Left ventricle myocardium inferior (tissue), 1 donor: ENCODE measurements at places on chromosomes 6 and 20. TPM values are rescaled to one million over a fixed set of nuclear protein-coding genes. Genes with fewer than 3 reads are reported as not detected.

BTNL2 gene
- not detected for total RNA-seq

DNA sequence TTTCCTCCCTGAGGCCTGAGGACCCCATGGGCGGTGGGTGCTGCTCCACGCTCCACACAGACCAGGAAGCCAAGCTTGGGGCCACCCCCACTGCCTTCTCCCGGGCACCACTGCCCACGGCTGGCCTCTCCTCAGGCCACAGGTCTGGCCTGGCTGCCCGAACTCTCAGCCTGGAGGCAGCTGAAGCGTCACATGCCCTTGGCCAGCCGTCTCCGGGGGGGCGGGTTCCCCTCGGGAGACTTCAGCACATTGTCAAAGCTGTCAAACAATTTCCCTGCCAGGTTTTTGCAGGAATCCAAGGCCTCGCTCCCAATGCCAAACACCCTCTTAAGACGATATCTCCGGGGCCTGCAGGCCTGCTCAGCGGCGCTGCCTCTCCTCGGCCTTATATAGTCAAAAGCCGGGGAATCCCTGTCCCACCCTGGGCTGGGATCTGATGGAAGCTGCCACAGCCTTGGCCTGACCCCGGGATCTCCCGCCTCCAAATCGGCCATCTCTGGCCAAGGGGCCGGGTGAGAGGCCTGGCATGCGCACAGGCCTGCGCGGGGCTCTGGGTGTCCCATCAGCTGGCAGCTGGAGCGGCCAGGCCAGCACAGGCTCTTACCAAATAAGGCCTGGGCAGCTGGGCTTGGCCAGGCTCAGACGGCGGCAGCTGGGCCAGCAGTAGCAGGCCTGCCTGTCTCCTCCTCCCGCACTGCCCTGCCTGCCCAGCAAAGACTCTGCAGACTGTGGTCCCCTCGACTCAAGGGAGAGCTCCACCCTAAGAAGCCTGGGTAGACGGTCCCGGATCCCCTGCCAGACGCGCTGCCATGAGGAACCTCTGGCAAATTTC, 49.7 kb downstream of the RBM38 start:
- DNase-seq, result peak; percentile 86

- no peak for DNase-seq
These were observed 229.1 kb upstream of the FLRT3 start for GRCh38 chr20:14566505-14566904.

BLTP3A gene
- 16.5 TPM for total RNA-seq

DEFB124 gene
- total RNA-seq, result not detected

ALDH5A1 gene
- total RNA-seq, result 27.6 TPM

- DNase-seq, result no peak
These were observed 94.4 kb upstream of the TNFAIP3 start for GRCh38 chr6:137772541-137773250.

- DNase-seq, result peak; percentile 25
These were observed 106.8 kb upstream of the PREP start for GRCh38 chr6:105509506-105510331.

DNA sequence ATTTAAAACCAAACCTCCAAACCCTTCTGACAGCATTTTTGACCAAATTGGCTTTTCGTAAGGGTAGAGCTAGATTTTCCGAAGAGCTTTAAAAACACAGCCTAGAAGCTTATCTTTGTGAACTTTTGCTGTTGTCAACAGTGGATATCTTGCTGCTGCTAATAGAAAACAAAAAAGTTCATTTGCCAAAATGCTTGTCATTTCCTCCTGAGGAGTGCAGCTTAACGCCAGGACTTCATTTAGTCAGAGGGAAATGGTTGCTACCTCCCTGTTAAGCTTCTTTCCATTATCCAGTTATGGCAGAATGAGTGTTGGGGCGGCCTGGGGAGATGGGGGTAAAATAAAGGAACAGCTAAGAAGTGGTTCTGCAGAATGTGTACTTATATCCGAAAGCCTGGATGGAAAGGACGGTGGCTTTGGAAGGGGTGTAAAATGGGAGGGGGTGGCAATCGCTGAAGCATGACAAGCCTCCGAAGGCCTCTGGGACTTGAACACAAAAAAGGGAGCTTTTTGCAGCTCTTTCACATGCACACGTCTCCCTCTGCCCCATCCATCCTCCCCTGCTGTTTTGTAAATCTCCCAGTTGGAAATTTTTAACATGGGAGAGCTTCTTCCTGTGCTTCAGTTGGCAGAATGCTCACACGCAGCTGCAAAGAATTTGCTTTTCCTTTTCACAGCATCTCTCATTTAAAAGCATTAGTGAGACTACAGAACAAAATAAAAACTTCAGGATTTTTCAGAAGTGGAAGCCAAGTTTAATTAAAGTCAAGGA, 22.5 kb downstream of the JARID2 start:
- no peak for DNase-seq

DNA sequence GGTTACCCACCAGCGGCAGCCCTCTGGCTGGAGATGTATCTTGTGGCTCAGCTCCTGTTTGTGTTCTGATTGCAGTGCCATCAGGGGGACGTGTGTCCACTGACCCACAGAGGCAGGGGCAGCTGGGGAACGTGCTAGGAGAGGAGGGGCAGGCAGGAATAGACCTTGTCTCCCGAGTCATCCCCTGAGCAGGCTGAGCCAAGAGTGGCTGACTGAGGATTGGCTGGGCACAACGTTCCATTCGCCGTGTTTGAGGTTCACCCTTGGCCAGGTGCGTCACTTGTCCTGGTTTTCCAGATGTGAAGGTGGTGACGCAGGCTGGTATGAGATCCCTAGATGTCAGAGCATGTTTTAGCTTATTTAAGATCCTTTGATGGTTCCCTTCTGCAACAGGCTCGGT, 57.7 kb downstream of the ADNP start:
- no peak for DNase-seq

POU5F1 gene
- total RNA-seq, result 0.69 TPM

- DNase-seq, result no peak
These were observed 35.2 kb downstream of the HFE start for GRCh38 chr6:26122402-26122792.

- no peak for DNase-seq
These were observed 332.3 kb downstream of the PTPRT start for GRCh38 chr20:42857446-42857845.

GRCh38 chr6:74606582-74607071, 599.2 kb downstream of the COL12A1 start:
- no peak for DNase-seq

DNA sequence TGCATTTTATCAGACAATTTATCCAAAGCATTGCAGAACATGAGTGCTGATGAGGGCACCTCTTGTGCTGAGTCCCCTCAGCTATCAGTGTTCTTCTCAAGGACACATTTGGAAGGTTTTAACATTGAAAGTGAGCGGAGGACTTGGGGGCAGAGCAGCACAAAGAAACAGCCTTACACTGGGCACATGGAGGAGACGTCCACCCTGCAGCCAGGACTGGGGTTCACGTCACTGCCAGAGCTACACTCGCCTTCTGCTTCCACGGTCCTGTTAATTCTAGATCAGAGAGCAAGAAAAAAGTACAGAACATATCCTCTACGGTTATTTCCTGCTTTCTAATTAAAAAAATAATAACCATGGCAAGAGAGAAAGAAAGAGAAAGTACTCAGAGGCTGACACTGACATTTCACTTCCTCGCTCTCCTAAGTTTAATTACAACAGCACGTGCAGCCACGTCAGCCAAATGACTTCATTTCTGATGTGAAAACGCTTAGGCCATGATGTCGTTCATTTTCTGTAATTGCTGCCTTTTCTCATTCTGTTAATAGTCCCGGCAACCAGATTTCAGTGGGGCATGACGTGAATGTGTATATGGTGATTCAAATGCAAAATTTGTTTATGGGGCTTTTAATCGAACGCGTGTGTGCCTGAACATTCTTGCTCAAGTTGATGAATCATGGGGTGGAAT, 5.1 kb downstream of the PRND start:
- DNase-seq, result no peak

- no peak for DNase-seq
These were observed 597.9 kb downstream of the EPM2A start for GRCh38 chr6:145137425-145137824.

DNA sequence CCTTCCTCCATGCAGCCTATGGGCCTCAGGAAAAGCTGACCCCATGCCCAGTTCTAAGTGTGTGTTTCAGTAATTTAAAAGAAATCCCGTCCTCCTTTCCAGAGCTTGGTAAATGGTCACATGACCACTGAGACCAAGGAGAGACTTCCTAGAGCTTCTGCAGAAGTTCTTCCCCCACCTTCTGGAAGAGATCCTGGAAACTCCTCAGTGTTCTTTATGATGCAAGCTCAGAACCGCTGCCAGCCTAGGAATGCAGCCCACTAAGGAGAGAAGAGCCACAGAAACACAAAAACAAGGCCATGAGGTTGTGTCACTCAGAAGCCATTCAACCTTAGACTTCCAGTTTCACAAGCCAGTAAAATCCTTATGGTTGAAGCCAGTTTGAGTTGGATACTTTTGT, 348.4 kb downstream of the TPBG start:
- DNase-seq, result no peak

- DNase-seq, result no peak
These were observed 179.2 kb upstream of the PROKR2 start for GRCh38 chr20:5495939-5496338.

- no peak for DNase-seq
These were observed 89.4 kb downstream of the CEP162 start for GRCh38 chr6:84137989-84138575.

DNA sequence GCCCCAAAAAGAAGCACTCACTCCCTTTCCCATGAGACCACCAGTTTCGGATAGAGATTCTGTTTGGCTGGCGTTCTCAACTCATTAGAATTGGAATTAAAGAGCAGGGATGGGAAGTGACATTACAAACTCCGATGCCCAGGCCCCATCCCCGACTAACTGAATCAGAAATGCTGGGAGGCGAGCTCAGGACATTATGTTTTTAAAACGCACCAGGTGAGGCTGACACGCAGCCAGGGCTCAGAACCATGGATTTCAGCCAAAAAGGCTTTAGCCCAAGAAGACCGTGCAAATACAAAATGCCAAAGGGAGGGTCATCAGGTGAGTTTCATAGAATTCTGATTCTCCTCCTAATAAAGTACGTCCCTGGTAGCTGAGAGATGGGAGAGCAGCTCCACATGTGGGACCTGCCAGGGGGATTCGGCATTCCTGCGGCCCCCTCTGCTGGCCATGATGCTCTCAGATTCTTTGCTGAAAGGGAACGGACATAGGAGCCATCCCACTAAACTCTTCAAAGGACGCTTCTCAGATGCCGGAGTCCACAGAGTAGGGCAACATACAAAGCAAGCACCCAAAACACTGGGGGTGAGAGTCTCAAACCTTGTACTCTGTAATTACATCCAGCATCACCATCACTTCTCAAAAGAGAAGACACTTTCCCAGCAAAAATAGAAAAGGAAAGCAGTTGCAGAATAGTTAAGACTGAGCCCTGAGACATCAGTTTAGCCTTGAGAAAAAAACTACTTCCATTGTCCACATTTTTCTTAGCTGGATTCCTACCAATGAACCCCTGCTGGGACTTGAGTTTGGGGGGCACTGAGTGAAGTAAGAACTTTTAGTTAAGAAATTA, 205.2 kb downstream of the BMP7 start:
- DNase-seq, result no peak

- DNase-seq, result no peak
These were observed 348.1 kb downstream of the CDC5L start for GRCh38 chr6:44735630-44735963.

SLC16A10 gene
- 4.5 TPM for total RNA-seq

- DNase-seq, result no peak
These were observed 318.0 kb downstream of the GRIK2 start for GRCh38 chr6:101711518-101711917.

GRM1 gene
- total RNA-seq, result 6.7 TPM

- no peak for DNase-seq
These were observed 95.6 kb downstream of the SNAP25 start for GRCh38 chr20:10314198-10314597.

GRCh38 chr6:104789770-104790190, 69.9 kb downstream of the HACE1 start:
- DNase-seq, result no peak

B4GALT5 gene
- 31.0 TPM for total RNA-seq

KCNK16 gene
- total RNA-seq, result not detected

- no peak for DNase-seq
These were observed 40.3 kb downstream of the TRERF1 start for GRCh38 chr6:42411406-42411805.

DNA sequence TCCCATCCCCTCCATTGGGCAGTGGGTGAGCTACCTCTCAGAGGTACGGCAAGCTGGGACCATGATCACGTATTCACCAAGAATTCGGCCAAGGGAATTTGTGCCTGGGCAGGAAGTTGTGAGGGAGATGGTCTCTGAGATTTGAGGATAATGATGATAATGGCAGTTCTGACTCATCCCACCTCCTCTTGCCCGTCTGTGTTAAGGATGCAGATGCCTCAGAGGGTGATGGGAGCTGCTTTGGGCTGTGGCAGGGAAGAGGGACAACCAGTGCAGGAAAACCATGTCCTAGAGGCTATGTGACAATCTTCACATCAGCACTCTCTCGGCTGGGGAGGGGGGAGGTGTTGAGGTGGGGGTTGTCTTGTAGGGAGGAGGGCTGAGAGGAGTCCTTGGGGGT, 4.3 kb downstream of the TGM6 start:
- DNase-seq, result no peak

DNA sequence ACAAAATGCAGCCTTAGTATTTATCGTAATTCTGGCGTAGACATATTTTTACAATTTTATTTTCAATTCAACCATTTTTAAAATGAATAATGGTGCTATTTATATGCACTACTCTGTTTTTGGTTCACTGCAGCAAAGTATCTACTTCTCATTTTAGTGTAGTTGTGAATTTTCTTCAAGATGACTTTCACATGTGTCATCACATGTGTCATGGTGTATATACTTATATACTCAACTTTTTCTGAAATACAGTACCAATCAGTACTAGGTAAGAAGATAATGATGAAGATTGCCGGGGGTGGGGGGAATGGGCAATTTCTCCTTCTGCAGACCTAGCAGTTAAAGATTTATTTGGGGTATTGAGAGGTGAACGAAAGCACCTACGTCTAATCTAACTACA, 634.5 kb downstream of the PHF3 start:
- DNase-seq, result no peak

FNDC1 gene
- 1.8 TPM for total RNA-seq

DNA sequence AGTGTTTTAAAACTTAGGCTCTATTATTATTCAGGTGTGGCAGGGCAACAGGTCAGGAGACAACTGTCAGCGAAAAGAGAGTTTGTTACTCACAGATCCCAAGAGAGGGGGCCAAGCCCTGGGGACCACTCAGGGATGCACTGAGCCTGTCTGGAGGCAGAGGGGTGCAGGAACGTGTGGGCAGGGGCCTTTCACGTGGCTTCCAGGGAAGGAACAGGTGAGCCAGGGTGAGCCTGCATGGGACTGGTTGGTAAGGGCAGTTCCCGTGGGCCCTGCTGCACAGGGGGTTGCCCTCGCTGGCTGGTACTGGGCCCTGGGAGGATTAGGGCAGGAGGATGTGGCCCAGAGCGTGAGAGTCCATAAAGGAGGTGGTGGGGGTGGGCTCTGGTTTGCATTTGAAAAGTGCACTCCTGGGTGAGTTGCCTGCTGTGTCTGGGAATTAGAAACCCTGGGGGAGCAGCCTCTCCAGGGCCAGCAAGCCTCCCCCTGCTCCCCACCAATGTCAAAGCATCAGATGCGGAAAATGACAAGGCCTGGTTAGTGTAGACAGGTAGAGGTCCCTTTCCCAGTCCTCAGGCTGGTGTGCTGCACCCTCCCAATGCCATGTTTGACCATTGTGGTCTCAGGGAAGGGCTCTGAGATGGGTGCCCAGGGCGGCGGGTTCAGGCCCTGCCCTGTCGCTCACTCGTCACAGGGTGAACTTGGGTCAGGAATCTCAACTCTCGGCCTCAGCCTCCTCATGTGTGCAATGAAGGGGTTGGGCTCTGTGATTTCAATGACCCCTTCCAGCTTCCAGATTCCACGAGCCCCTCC, 127.4 kb upstream of the RPS6KA2 start:
- DNase-seq, result no peak

ZHX3 gene
- 34.6 TPM for total RNA-seq
